ENCODE measurements at places on chromosomes 2 and 18. TPM values are rescaled to one million over a fixed set of nuclear protein-coding genes. Genes with fewer than 3 reads are reported as not detected.

Gene RAB6C
- total RNA-seq, result not detected

Gene TBC1D8
- total RNA-seq, result 14.5 TPM

GRCh38 chr2:17583646-17584045 lies 43.1 kb downstream of the VSNL1 start:
- DNase-seq, result no peak

DNA sequence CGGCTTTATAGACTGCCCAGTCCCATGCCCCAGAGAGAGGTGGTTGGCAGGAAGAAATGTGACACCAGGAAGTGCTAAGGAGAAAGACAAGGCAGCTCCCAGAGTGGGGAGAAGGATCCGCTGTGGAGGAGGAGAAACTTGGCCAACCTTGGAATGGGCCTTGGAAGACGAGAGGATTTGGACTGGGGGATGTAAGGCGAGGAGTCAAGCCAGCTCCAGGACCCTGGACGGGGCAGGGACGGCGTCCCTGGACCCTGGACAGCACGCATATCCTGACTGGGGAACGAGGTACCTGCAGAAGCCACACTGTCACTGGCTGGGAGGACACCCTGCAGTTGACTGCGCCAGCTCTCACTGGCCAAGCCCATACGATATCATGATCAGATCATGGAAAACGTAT lies 153.4 kb downstream of the BCL2 start:
- no peak for DNase-seq

DNA sequence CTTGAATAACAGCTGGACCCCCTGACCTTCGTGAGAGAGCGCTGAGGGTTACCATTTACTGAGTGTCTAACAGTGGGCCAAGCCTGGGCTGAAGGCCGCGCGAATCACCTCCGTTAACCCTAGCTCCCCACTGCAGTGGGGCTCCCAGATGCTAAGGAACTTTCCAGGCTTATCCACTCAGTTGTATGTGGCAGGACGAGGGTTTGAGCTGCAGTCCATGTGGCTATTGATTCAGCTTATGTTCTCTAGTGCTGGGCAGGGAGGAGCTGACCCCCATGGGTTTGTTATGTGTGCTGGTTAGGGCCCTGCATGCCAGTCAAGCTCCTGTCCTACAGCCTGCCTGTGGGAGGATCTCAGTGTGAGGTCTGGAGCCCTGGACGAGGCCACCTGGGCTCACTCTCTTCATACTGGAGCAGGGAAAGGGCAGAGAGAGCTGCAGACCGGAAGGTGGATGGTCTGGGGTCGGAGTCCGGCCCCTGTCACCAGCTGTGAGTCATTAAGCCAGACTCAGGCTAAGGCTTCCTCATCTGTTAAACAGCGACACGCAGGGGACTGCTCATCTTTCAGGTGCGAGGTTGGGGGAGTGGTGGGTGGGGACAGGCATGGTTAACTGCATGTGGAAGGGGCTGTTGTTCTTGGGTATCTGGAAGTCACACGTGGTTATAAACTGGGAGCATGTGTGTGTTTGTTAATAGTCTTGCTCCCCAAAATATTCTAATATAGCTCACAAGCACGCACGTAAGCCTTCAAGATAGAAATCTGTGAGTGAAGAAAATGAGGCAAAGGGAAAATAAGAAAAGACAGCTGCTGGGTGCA lies 6.6 kb downstream of the PSD4 start:
- DNase-seq, result no peak

- DNase-seq, result no peak
Measured at GRCh38 chr2:230868947-230869913, 4.5 kb downstream of the ITM2C start.

- DNase-seq, result no peak
Measured at GRCh38 chr2:68108120-68108519, 45.3 kb upstream of the C1D start.

- DNase-seq, result no peak
Measured at GRCh38 chr18:63433334-63433866, 11.1 kb upstream of the VPS4B start.

DNA sequence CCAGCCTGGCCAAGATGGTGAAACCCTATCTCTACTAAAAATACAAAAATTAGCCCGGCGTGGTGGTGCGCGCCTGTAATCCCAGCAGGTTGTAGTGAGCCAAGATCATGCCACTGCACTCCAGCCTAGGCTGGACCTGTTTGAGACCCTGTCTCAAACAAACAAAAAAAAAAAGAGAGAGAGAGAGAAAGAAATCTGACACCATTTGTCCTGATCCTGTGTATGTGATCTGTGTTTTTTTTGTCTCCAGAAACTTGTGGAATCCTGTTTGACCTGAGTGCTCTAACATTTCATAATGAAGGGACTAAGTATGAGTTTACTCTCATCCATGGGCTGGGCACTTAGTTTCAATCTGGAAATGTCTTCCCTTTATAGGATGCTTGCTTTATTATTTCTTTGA lies 6.4 kb upstream of the ITPRIPL1 start:
- no peak for DNase-seq

GRCh38 chr2:240588006-240588655 lies 1.6 kb downstream of the CAPN10 start:
- no peak for DNase-seq

DNA sequence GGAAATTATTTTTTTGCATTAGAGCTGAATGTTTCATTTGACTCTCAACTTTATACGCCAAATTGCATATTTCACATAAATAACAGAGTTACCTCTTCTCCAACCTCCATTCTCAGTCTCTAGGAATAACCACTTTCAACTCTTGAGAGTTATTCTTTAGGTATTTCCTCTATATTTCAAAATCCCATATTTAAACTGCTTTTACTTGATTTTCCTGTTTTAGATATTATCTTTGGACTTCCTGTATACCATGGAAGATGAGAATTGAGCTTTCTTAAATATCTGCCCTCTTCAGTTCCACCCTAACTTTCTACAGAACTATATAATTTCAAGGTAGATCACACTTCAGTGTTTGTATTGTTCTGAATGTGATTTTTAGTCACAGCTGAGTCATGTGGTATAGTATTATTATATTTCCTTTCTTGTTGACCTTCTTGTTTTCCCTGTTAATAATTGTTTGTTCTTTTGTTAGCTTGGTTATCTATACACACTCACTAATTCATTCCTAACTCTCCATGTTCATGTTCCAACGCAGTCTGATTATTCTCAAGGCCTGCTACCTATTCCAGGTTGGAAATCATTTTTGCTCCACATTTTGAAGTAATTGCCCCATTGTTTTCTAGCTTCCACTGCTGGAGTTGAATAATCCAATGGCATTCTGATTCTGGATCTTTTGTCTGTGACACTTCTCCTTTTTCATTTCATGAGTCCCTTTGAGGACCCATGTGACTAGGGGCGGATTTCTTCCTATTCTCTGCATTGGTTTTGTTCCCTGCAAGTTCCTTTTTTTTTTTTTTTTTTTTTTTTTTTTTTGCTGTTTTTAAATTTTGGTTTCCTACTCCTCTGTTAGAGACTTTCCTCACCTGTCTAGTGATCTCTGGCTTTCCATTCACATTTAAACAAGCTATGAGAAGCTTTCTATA lies 156.8 kb upstream of the RBMS1 start:
- no peak for DNase-seq

- no peak for DNase-seq
Measured at GRCh38 chr2:133982256-133982655, 271.6 kb upstream of the MGAT5 start.

- DNase-seq, result no peak
Measured at GRCh38 chr2:163773276-163773675, 37.5 kb upstream of the FIGN start.

- DNase-seq, result no peak
Measured at GRCh38 chr2:8720741-8721140, 38.9 kb downstream of the ID2 start.

Data from RPMI7951 (cell line).